CD8-positive, alpha-beta memory T cell (primary cell): ENCODE measurements at places on chromosomes 4 and X. TPM values are rescaled to one million over a fixed set of nuclear protein-coding genes. Genes with fewer than 3 reads are reported as not detected.

The ADGRL3 gene
- not detected for total RNA-seq

The PPP1R3F gene
- total RNA-seq: 4.5 TPM

The DCAF4L1 gene
- total RNA-seq: 0.33 TPM

DNA sequence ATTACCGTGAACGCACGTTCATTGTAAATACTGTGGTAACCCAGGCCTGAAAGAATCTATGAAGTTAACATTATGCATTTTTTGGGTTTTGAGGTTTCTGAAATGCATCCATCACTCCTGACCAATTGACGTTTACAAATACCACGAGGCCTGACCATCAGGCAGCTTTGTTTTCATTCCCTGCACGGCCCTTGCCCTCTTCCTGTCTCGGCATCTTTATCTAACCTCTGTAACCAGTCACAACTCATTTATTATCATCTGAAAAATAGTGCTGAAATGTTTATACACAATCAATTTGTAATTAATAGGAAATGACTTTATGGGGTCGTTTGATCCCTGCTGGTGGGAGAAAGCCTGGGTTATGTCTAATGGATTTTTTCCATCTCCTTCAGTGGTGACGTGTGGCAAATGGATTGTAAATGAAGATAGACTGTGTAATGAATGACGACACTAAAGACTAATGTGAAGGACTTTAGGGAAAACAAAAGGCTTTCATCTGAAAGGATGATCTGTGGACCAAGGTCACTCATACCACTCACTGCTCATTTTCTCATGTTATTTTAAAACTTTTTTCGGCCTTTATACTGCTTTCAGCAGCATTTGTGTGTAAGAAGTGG, 102.7 kb upstream of the SORBS2 start:
- DNase-seq: no peak

The UGT2B11 gene
- not detected for total RNA-seq

GRCh38 chr4:73976716-73977115, 5.1 kb downstream of the PF4 start:
- DNase-seq: no peak

DNA sequence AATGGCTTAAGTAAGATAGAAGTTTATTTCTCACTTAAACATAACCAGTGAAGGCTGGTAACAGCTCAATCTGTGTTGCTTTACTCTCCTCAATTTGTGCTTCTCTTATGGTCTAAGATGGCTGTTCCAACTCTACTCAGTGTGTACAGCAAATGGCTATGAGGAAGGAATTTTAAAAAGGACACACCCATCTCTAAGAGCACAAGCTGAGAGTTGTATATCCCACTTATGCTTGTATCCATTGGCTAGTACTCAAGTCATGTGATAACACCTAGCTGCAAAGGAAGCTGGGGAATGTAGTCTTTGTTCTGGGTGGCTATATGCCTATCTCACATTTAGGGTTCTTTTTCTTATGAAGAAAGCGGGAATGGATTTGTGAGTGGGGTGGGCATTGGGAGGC, 63.3 kb downstream of the GPAT3 start:
- DNase-seq: no peak

The UGDH gene
- total RNA-seq: 34.9 TPM

GRCh38 chr4:113397114-113397701, 347.8 kb downstream of the ANK2 start:
- DNase-seq: no peak

The SYTL5 gene
- total RNA-seq: not detected

DNA sequence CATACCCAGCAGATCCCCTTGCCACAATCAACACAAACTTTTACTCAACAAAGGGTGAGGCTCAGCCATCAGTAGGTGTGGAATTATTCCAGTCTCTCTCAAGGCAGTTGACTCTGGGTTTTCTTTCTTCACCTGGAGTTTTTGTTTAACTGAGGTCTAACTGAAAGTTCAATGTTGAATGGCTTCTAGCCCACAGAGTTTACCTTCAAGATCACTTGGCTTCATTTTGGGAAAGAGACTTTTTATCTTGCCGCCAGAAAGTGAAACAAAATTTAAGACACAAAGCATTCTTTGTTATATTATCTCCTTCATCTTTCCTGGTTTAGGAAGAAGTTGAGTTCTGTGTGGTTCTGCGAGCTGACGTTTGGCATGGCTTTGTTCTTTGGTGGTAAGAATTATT, 83.8 kb upstream of the RASGEF1B start:
- no peak for DNase-seq
